Fibroblast of mammary gland (primary cell): ENCODE measurements at places on chromosomes 5 and 9.
A peak's percentile ranks its signal among the peaks of the same experiment; 100 is the strongest.

- peak; percentile 14 for DNase-seq
Observed at GRCh38 chr5:128613128-128613527, 75.1 kb upstream of the FBN2 start.

- no peak for DNase-seq
Observed at GRCh38 chr5:133698646-133699526, 86.5 kb upstream of the FSTL4 start.

DNA sequence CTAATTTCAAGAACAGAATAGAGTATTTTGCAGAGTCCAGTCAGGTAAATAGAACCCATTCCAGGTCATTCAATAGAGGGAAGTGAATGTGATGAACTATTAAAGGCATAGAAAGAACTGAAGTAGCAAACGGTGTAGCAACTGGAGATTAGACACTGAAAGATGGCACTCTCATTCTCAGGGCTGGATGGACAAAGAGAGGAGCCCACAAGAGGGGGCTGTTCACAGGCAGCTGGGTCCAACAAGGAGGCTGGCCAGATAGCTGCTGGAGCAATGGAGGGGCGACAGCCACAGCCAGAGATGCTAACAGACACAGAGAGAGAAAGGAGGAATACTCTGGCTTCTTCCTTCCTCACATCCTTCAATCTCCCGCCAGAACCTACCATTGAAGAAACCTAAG, 93.1 kb upstream of the SMARCA2 start:
- no peak for DNase-seq

GRCh38 chr5:53418409-53418808, 62.0 kb upstream of the FST start:
- DNase-seq, result peak; percentile 64
